ENCODE measurements at places on chromosomes 7 and 10.

DNA sequence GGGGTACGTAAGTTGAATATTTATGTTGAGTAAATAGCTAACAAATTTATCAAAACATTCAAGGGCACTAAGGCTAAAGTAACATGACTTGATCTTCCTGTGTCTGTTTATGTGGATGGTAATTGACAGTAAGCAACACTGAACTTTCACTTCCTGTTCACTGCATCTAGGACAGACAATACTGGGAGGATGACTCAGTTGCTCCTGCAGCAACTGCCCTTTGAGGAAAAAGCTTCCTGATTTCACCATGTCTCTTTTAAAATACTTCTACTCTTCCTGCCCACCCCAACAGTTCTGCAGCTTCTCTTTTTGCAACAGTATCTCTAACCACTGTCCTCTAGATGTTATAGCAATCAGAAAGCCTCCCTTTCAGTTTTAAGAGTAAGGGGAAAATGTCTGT is 76.6 kb upstream of the HGF start:
- DNase-seq, result no peak

GRCh38 chr7:95608359-95609173 is 12.2 kb upstream of the PDK4 start:
- DNase-seq, result peak; percentile 99

GRCh38 chr7:47937065-47937687 is 11.1 kb downstream of the PKD1L1 start:
- no peak for DNase-seq

- DNase-seq, result peak; percentile 78
These were observed 822 bp downstream of the SHOC2 start for GRCh38 chr10:110919971-110920881.

GRCh38 chr7:153030976-153031375 is 271.4 kb downstream of the ACTR3B start:
- no peak for DNase-seq

GRCh38 chr10:5547681-5547930 is 22.8 kb downstream of the CALML3 start:
- no peak for DNase-seq

DNA sequence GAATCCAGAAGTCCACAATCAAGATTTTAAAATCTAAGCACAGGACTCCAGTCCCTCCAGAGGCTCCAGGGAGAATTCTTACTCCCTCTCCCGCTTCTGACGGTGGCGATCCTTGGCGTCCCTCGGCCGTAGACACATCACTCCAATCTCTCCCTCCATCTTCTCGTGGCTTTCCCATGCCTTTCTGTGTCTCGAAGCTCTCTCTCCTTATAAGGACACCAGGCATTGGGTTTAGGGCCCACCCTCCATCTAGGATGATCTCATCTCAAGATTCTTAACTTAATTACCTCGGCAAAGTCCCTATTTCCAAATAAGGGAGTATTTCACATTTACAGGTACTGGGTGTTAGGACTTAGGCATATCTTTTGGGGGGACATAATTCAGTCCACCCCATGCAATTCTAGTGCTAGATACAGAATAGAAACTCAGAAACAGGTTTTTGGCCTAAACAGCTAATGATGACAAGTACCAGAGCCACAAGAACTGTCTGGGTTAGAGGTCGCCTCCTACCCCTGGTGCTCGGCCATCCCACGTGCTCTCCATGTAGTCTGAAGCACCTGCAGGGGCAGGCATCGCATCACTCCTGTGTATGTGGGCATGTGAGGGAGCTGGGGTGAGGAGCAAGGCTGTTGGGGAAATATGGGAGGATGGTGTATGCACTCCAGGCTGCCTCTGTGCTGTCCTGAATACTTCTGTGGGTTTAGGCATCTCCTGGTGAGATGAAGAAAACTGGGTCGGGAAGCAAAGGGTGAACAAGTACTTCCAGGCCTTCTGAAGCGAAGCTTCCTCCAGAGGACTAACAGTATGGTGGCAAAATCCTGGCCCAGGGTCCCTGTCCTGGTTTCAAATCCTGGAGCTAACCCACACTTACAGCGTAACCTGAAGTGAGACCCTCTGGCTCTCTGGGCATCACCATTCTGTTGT is 298.3 kb upstream of the ZMIZ1 start:
- no peak for DNase-seq

Measured in coronary artery (tissue), 2 donors.